ENCODE measurements at places on chromosomes 4 and X. TPM values are rescaled to one million over a fixed set of nuclear protein-coding genes. Genes with fewer than 3 reads are reported as not detected.

DNA sequence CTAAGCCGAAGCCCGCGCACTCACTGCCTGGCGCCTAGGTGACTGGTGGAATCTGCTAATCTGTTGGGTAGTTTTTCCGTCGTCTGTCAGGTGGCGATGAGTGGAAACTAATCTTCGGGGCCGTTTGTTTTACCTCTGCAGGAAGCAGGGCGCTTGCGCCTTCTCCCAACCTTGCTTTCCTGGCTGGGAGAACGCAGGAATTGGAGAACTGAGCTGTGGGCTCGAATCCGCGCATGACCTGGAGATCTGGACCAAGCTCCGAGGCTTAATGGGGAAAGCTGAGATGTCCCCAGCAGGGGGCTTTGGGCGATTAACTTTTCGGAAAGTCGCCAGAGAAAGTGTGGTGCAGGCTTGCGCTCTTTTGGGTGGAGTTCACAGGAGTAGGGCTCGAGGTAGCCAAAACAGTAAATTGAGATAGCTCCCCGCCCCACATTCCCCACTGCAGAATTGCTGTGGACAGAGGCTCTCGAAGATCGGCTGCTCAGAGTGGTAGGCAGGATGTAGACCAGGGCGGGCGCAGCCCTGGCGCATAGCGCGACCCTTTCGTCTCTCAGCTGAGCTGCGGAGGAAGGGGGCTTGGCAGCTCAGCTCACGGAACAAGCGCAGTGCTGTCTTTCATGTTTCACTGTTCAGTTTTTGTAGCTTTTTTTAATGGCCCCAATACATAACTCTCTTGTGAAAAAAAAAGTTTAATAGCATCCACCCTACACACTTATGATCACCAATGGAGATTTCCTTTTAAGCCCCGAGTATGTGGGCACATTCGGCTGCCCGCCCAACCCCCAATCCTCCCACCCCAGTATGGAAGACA, 2.7 kb upstream of the FGF5 start:
- DNase-seq, result no peak

- peak; percentile 40 for DNase-seq
Measured at GRCh38 chr4:112765317-112765974, 128.5 kb downstream of the LARP7 start.

The UGT2B10 gene
- total RNA-seq, result 31.0 TPM

- DNase-seq, result no peak
Measured at GRCh38 chrX:37677243-37677642, 8.3 kb upstream of the XK start.

- DNase-seq, result no peak
Measured at GRCh38 chrX:8879750-8880149, 78.6 kb upstream of the FAM9A start.

DNA sequence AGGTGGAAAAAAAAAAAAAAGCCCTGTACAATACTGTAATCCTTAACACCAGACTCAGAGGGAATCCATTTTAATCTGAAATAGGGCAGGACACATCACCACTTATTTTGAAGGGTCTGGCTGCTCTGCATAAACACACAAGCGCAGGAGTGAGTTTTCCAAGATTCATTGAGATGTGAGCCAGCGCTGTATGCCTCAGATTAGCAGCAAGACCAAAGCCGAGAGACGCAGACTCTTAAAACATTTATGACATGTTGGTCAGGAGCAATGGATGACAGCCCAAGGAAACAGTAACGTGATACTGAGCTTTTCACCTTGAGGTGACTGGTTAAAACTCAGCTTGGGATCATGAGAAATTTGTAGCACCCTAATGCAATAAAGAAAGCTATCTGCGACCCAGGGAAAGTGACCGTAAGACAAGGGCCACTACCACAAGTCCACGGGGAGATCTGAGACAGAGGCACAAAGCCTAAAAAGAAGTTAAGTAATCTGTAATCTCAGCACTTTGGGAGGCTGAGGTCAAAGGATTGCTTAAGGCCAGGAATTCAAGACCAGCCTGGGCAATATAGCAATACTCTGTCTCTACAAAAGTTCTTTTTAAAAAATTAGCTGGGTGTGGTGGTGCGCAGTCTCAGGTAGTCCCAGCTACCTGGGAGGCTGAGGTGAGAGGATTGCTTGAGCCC, 210.6 kb downstream of the COL25A1 start:
- DNase-seq, result no peak

DNA sequence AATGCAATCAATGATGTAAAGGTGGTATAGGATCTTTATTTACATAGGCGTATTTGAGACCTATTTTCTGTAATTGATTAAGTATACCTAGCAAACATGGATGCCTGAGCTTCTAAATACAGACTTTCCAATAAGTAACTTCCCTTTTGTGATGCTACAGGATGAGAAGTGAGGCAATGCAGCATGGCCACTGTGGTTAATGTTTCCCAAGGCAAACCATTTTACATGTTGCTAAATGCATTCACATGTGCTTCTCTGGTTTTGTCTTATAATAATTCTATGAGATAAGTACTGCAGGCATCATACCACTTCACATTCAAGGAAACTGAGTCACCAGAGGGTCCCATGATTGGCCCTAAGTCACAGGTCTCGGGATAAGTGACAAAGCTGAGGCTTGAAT, 35.7 kb upstream of the NKX3-2 start:
- DNase-seq, result no peak

GRCh38 chr4:136369073-136369472, 1163.2 kb downstream of the PCDH18 start:
- no peak for DNase-seq

DNA sequence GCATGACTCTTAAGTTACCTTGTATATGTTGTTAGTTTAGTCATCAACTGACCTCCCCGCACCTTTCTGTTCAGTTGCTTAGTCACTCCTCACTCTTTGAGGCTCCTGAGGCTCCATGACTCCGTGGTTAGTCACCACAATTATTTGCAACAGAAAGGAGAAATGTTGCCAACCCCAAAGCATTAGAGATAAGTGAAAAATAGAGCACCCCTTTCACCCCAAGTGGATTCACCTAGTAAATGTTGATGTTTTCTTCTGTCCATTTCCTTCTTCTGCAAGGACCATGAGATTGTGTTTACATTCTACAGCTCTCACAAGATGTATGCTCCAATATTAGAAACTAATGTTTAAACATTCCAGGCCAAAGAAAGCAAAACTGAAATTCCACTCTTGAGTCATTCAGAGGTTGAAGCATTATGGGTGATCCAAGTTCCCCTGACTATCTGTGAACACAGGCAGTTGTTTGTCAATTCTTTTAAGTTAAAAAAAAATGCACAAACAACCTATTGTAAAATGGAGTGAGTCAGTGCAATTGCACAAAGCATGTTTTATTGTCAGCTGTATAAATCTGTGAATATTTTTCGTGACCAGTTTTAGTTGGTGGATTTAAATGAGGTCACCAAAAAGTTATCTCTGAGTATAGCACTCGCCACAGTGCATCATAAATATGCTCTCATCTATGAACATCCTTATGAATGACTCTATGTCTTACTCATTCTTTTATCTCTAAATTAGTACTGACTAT, 552.4 kb upstream of the MAGEB2 start:
- DNase-seq, result peak; percentile 48

- DNase-seq, result no peak
Measured at GRCh38 chrX:9739130-9739529, 26.5 kb downstream of the GPR143 start.

GRCh38 chr4:17682222-17682566, 67.8 kb downstream of the MED28 start:
- no peak for DNase-seq

The PFKFB1 gene
- 2.1 TPM for total RNA-seq

The EVC2 gene
- total RNA-seq, result 3.6 TPM

DNA sequence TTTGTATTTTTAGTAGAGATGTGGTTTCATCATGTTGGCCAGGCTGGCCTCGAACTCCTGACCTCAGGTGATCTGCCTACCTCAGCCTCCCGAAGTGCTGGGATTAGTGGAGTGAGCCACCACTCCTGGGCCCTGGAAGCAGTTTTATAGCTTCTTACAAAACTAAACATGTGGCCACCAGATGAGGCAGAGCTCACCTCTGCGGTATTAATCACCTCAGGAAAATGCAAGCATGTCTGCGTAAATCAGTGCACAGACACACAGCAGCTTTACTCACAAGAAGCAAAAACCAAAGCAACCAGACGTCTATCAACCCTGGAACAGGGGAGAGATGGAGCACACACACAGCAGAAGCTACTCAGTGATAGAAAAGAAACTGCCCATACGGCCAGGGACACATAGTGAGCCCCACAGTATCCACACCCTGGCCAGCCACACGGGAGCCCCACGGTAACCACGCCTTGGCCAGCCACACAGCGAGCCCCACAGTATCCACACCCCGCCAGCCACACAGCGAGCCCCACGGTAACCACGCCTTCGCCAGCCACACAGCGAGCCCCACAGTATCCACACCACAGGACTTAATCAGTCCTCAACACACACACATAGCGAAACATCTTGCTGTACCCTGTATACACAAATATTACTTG, 30.2 kb downstream of the PPP2R3B start:
- DNase-seq, result no peak

- no peak for DNase-seq
Measured at GRCh38 chrX:19541931-19542330, 26.6 kb upstream of the MAP3K15 start.

DNA sequence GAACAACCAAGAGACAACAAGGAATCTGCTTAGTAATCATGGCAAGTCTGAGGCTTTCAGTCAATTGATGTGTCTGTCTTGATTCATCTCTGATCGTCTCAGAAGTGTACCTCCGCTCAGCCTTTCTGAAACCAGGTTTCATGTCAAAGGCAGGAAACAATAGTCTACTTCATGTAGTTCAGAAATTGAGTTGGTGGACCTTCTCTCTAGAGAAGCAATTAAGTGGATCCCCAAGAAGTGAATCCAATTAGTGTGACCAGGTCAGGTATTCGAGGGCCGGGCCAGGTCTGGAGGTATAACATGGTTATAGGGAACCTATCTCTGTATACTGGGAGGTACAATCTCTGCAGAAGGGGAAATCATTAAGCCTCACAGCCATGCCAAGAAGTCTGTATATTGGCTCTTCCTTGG, 32.0 kb downstream of the DAPP1 start:
- DNase-seq, result no peak

- DNase-seq, result peak; percentile 68
Measured at GRCh38 chr4:6907658-6908191, 1.9 kb upstream of the TBC1D14 start.

The CLCN5 gene
- 50.6 TPM for total RNA-seq

The HAND2 gene
- 69.7 TPM for total RNA-seq

DNA sequence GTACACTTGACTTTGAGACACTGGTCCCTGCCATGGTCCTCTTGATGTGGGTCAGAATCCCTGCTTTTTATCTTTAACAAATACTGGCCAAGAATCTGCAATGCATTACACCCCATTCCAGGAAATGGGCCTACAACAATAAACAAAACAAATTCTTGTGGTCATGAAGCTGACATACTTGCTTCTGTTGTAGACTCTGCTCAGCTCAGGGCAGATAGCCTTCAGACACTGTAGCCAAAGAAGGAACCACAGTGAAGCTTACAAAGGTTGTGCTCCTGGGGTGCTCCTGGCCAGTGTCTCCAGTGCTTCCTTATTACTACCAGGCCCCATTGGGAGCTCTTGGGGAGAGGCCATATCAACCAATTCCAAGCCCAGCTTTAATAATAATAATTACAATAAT, 21.8 kb downstream of the KIAA1210 start:
- no peak for DNase-seq

DNA sequence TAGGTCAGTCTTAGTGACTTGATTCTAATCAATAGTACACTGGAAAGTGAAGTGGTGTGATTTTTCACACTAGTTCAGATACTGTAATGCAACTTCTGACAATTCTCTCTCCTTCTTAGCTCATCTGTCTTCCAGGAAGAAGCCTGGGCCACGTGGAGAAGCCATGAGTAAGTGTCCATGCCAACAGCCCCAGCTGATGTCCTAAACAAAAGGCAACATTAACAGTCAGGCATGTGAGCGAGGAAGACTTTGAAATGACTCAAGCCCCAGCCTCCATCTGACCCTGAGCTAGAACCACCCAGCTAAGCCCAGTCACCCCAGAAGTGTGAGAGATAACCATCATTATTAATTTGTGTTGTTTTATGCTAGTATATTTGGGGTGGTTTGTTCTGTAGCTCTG, 115.7 kb upstream of the MAGEB16 start:
- DNase-seq, result no peak

DNA sequence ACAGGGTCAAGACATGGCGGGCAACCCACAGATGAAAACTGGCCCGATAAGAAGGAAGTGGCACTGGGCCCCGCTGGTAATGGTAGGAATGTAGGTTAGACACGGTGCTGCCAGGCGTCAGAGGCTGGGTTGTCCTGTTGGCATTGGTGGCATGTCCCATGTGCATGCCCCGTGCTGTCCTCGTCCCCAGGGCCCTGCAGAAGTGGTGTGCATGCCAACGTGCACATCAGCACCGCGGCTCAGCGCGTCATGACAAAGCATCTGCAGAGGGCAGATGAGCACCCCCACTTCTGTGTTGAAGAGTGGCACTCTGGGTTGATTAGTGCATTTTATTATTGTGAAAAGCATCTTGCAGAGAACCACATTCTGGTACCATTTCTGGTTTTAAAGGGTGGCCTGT, 35.6 kb downstream of the NELFA start:
- no peak for DNase-seq

GRCh38 chrX:140526171-140526570, 21.3 kb upstream of the SOX3 start:
- no peak for DNase-seq

The TGIF2LX gene
- total RNA-seq, result not detected

- no peak for DNase-seq
Measured at GRCh38 chrX:8914681-8915080, 113.5 kb upstream of the FAM9A start.

The NLRP2B gene
- total RNA-seq, result not detected

DNA sequence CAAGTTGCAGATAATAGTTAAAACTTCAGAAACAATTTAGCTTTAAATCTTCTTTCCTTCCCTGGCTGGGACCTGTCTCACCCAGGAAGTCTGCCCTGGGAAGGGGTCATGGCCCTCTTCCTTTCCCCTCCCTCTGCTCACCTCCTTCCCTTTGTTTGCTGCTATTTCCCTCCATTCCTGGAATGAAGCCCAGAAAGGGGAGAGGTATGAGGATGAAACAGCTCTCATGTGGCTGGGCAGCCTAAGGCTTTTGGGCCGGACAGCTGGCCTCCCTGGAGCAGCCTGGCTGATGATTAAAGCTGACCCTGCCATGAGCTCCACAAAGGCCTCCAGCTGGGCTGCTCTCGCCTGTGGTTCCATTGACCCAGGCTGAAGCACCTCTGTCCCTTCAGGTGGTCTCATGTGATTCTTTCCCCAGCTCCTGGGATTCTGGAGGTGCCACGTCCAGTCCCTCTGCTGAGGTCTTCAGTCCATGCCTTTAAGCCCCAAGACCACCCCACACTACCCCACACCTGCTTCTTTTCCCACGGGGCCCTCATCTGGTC, 202.1 kb downstream of the PTTG2 start:
- DNase-seq, result peak; percentile 37

- DNase-seq, result no peak
Measured at GRCh38 chr4:97396097-97396496, 747.2 kb downstream of the STPG2 start.

The TIMM17B gene
- total RNA-seq, result 56.7 TPM

- peak; percentile 52 for DNase-seq
Measured at GRCh38 chrX:113868177-113868576, 715.7 kb upstream of the HTR2C start.

The NKX3-2 gene
- 0.32 TPM for total RNA-seq
